ENCODE measurements at places on chromosomes 4 and X.

DNA sequence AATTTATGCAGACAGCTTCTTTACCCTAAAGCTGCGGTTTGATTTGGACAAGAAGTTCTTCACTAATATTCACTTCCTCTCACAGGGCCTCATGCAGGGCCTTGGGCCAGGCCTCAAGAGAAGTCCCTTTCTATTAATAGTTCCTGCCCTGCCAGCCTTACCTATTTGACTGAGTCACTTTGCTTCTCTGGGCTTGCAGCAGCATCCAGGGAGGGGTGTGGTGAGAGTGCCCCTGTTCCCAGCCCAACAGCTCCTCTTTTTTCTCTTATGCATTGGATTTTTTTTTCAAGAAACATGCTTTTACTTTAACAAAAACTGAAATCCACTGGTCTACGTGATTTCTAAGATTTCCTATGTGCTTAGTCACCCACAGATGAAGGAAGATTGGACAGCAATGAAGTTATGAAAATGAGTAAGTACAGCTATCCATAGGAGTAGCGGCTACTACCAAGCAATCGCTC, 26.7 kb downstream of the FAM156B start:
- DNase-seq, result no peak

GRCh38 chr4:168451744-168452390, 28.4 kb downstream of the DDX60L start:
- DNase-seq, result no peak

GRCh38 chr4:135941671-135942070, 1590.6 kb downstream of the PCDH18 start:
- DNase-seq, result no peak

DNA sequence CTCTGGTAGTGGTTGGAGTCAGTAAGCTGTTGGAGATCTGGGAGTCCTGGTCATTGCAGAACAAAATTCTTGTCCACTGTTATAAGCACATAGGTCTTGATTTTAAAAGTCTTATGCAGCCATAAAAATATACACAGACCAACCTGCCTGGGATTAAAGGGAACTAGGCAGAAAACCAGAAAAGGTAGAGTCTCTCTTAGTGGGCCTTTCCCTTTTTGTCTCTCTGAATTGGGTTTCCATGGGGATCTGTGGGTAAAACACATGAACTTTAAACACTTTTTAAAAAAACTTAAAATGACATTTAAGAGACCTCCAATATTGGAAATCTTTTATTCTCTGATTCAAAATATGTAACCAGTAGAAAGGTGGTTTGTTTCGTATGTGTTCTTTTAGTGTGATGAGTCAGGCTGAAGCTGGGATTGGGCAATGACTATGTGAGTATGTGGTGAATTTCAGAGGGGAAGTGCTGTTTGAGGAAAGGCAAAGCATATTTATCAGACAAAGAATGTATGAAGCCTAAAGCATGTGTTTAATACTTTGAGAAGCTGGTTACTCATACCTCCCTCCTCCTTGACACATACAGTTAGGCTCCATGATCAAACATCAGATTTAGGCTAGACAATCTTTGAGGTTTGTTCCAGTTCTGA, 29.6 kb downstream of the SLC16A2 start:
- DNase-seq, result no peak

DNA sequence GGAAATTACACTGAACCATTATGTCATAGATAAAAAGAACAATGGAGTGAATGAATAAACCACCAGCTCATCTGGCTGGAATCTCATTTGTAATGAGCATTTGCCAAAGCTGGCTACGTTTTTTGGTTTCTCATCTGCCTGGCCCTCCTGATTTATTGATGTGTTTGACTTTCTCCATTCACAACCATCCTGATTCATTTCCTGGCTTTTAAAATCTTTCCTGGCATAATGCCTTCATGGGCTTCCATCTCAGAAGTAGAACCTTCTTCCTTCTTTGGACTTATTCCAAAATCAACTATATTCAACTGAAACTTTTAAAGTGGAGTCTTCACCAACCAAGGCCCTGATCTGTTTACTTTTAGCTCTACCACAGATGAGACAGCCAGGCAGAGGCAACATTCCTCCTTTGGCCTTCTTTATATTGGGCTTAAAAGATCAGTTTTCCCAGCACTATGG, 36.0 kb upstream of the ARSJ start:
- DNase-seq, result no peak

GRCh38 chr4:148444296-148445070, 2.3 kb upstream of the NR3C2 start:
- DNase-seq, result peak; percentile 23

GRCh38 chrX:30794497-30794896, 94.6 kb downstream of the TAB3 start:
- DNase-seq, result no peak

DNA sequence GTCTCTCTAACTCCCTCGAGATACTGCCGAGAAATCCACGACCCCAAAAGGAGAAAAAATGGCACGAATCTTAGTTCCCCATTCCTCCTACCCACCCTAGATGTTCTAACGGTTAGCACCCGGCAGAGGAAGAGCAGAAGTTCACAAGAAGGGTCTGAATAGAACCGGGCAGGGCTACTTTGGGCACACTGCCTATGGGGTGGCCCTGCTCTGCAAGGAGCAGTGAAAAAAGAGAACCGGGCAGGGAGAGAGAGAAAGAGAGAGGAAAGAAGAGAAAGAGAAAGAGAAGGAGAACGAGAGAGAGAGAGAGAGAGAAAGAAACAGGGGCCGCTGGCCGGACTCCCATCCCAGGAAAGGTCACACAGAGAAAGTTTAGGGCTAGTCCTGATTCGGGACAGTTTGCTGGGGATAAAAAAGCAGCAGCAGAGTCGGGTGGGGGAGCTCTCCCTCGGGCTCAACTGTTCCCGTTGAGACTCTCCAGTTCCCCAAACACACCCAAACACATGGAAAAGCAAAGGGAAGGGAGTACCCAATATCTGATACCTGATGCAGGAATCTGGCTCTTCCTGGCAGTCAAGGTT, 468 bp downstream of the GLA start:
- no peak for DNase-seq

GRCh38 chr4:141435446-141436225, 200.7 kb upstream of the IL15 start:
- no peak for DNase-seq

- peak; percentile 76 for DNase-seq
Measured at GRCh38 chr4:185005219-185005819, 13.0 kb upstream of the HELT start.

Data from stimulated activated CD8-positive, alpha-beta memory T cell treated with anti-CD3 and anti-CD28 coated beads, Interleukin-2, amount 100 ng/mL, for 48 hours (primary cell).